NCI-H187 treated with DMSO at 0.1 percent for 48 hours (cell line): ENCODE measurements at places on chromosomes 6 and 20.

DNA sequence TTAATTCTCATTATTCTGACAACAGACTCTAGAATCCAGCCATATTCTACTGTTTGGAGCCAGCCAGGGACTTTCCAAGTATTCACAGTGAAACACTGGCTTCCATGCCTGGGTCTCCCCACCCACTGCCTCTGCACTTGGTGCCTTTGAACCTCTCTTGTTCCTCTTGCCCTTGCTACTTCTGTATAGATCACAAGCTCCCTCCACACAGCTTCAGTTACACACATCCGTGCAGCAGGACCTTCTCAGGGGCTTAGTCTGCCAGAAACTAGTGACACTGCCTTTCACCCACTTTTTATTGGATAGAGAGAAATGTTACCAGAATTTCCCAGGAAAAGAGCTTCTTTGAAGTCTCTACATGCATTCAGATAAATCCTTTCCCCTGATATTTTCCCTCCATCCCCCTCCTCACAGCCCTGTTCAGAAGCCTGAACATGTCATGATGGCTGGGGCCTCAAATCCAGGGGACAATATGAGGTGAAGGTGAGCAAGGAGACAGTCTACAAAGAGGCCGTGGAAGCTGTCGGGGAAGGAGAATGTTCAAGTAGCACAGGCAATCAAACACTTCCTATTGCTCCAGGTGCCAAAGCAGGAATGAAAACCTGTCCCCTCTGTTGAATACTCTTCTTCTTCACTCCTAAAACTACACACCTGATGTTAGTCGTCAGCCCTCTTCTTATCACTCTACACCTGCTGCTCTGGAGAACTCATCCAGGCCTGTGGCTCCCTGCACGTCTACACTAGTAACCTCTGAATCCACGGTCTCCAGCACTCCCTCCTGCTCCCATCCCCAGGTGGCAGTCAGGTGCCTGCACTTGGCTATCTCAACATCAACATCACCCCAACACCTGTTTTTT is 20.2 kb upstream of the HLA-DOA start:
- no peak for DNase-seq

DNA sequence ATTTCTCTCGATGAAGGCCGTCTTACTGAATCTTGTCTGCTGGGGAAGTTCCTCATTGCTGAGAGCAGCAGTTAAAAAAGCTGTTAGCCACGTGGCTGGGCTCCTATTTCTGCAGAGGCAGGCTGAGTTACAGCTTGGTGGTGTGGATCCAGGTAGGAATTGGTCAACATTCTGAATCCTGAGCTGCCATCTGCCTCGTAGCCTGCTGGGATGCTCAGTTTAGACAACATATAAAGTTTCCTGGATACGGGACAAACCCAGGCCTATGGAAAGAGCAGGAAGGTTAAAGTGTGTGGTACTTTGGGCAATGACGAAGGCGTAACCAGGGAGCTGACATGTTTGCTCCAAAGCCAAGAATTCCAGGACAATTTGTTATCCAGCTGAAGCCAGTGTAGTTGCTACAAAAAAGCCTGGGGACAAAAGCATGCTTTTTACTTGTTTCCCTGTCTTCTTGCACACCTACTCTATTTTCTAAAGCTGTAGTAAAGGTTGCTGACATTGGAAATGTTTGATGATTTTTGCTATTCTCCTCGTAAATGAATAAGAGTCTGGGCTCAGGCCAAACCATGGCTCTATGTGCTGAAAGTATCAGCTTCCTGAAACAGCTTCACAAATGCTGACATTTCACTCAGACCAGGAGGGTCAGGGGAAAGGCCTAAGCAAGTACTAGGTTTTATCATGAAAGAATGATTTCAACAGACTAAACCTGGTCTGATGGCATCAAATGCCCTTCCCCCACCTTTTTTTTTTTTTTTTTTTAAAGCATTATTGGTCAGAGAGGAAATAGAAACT is 12.4 kb upstream of the MYLK2 start:
- DNase-seq = no peak

DNA sequence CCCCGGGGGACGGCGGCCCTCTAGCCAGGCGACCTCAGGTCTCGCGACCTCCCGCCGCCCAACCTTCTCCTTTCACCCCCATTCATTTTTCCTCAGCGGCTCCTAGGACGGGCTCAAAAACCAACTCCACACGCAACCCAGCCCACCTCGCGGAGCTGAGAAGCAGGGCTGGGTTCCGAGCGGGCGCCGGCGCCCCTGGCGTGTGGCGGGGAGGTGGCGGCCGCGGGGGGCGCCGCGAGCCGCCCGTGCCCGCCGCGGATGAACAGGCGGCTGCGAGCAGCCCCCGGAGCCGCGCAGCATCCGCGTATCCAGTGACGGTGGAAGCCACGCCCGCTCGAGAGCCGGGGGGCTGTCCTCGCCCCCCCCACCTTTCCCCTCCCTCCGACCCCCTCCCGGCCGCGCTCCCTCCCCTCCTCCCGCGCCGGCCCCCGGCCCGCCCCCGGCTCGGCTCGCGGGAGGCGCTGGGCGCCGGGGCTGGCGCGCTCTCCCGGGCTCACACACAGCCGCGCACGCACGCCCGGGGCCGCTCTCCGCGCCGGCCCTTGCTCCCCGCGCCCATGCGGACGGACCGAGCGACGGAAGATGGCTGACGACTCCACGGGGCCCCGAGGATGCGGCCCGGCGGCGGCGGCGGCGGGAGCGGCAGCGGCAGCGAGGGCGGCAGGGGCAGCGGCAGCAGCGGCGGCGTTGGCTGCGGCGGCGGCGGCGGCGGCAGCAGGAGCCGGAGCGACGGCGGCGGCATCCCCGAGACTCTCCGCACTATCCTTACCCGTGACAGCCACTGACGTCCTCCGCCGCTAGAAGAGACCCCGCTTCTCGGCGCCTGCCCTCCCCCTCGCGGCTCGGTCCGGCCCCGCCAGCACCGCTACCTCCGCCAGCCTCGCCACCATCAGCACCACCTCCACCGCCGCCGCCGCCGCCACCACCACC is at the start of gene SOBP:
Gene SOBP (plus strand): TSS at position 482 of the 930 bp plus-strand sequence. CDS start 500 bp downstream, outside the sequence.
- no peak for DNase-seq

GRCh38 chr20:48706710-48707365 is 121.0 kb downstream of the PREX1 start:
- no peak for DNase-seq

GRCh38 chr20:46963758-46964617 is 69.3 kb downstream of the EYA2 start:
- DNase-seq = no peak

GRCh38 chr20:44211177-44212039 is 837 bp upstream of the OSER1 start:
- no peak for DNase-seq

GRCh38 chr6:34246563-34247391 is 2.0 kb downstream of the SMIM29 start:
- DNase-seq = no peak

DNA sequence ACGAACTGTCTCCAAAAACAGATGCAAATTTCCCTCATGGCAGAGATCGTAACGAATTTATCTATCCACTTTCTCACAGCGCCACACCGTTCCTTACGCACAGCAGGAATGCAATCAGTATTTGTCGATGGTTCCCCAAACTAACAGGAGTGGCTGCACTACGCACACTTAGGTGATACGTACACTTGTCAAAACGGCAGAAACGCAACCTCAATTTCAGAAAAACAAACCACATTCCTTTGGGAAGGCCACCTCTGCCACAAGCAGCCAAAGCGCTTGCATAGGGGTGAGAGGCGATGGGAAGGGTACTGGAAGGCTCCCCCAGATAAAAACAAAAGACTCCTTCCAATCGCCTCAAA is 638 bp downstream of the MDN1 start:
- DNase-seq = no peak

GRCh38 chr6:45717715-45718114 is 297.9 kb downstream of the CLIC5 start:
- no peak for DNase-seq
